Omental fat pad (tissue), 4 donors: ENCODE measurements at places on chromosomes 6 and 20.

- no peak for DNase-seq
Measured at GRCh38 chr6:168034537-168034936, 37.1 kb downstream of the KIF25 start.

DNA sequence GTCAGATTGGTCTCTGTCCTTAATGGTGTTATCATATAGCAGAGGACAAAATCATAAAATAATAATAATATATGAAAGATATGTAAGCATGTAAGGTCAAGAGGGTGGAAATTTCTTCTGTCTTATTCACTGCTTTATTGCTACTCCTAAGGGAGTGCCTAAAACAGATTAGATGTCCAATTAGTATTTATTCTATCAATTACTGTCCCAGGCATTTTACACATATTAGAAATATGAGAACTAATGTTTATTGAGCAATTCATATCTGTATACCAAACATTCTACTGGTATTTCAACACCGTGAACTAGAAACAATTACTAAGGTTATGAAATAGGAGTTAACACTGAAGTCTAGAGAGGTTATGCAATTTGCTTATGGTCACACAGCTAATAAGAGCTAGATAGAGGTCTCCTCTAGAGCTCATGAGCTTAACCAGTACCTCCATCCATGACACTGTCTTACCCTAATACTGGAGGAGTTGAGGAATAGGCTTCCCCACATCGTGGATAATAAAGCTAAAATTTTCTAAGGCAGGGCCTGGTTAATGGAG is 302.3 kb downstream of the PLCB1 start:
- DNase-seq: no peak

DNA sequence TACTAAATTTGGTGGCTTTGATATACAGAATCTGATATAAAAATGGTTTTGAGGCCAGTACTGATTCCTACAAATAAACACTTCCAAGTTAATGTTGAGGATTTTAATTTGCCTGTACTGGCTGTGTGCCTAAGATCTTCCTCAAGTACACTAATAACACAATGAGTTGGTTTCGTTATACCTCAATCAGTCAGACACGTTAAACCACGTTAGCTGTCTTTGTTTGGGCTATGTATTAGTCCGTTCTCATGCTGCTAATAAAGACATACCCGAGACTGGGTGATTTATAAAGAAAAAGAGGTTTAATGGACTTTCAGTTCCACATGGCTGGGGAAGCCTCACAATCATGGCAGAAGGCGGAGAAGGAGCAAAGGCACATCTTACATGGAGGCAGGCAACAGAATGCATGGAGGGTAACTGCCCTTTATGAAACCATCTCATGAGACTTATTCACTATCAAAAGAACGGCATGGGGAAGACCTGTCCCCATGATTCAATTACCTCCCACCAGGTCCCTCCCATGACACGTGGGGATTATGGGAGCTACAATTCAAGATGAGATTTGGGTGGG is 46.2 kb downstream of the NT5E start:
- DNase-seq: no peak

DNA sequence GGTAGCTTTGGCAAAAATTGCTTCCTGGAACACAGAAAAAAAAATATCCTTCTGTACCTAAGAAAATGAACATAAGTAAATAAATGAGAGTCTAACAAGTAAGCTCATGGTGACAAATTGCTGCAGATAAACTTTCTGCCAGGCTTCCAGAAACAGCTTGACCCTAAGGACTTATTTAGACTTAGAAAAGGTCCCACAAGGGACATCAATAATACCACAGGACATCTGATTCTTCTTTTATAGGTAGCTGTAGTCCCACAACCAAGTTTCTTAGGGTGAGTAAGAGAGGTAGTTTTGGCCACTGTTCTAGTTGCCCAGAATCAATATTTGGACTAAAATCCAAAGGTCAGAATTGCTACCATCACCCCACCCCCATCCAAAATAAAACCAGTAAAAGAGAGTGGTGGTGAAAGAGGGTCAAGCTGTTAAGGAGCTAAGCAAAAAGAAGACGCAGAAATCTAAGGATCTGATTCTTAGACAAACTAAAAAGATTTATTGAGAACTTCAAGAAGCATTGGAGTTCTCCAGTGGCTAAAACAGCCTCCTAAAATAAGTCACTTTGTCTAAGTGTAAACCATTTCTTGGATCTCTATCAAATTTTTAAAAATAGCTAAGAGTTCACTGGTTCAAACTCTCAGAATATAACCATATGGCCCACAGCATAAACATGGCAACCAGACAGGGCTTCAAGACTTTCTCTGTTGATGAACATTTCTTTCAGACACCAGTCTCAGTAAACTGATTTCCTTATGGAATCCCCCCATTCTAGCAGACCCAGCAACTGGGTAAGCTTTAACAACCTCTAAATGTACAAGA is 180.6 kb downstream of the PTPRK start:
- DNase-seq: no peak
